ENCODE measurements at places on chromosomes 5 and 9. TPM values are rescaled to one million over a fixed set of nuclear protein-coding genes. Genes with fewer than 3 reads are reported as not detected.

MEIKIN gene
- total RNA-seq = not detected

TCF7 gene
- 9.5 TPM for total RNA-seq

DNA sequence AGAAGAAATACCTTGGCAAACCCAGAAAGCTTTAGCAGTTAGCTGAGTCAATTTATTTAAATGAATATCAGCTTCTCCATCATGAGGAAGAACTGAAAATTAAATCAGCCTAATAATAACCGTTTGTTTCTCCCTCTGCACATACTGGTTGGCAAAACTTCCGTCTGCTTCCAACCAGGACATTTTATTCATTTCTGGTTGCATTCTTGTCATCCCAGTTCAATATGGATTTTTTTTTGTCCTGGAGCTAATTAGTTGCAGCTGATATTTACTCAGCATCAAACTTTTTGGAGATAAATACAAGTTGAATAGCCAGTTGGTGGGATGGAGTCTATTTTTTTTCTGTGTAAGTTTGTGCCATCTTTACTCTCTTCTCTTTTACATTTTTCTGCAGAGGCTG is 126.5 kb upstream of the GDNF start:
- DNase-seq = no peak

GRCh38 chr5:146327257-146327870 is 11.3 kb upstream of the POU4F3 start:
- no peak for DNase-seq

GRCh38 chr5:80090884-80091166 is 55.7 kb downstream of the THBS4 start:
- DNase-seq = no peak
